Stomach (tissue), 19 donors: ENCODE measurements at places on chromosomes 5 and 9. TPM values are rescaled to one million over a fixed set of nuclear protein-coding genes. Genes with fewer than 3 reads are reported as not detected.

DNA sequence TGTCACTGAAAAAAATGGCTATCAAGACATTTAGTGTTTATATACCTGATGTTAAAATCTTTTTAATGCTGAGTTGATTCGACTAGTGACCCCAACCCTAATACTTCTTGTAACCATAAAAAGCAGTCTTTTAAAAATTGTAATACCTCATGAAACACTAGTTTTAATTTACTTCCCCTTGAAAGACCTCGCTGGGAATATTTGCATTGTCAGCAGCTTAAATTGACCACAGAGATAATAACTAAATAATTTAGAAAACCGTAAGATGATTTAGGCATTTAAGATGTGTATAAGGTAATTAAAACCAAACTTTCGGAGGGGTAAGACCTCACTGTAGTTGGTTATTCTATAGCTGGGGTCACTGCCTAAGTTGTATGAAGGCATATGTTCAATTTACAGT lies 89.8 kb downstream of the FGF10 start:
- no peaks in the 10 kb centered on the region for H3K36me3 ChIP-seq
- H3K27me3 ChIP-seq = no peaks in the 10 kb centered on the region
- DNase-seq = no peak
- no peaks in the 10 kb centered on the region for H3K4me1 ChIP-seq
- no peak overlapping the region for H3K27ac ChIP-seq

GRCh38 chr5:119312403-119312802 lies 43.4 kb upstream of the TNFAIP8 start:
- H3K27me3 ChIP-seq = no peaks in the 10 kb centered on the region
- peaks cover 33% of the 10 kb centered on the region for H3K4me1 ChIP-seq
- no peaks in the 10 kb centered on the region for H3K36me3 ChIP-seq
- no peak overlapping the region for H3K27ac ChIP-seq

GRCh38 chr5:60453186-60453976 lies 246.6 kb downstream of the DEPDC1B start:
- DNase-seq = no peak
- H3K27ac ChIP-seq = no peak overlapping the region
- no peak overlapping the region for H3K4me3 ChIP-seq
- H3K4me1 ChIP-seq = no peaks in the 10 kb centered on the region
- no peaks in the 10 kb centered on the region for H3K36me3 ChIP-seq
- no peaks in the 10 kb centered on the region for H3K27me3 ChIP-seq

GRCh38 chr5:102375272-102375671 lies 79.2 kb upstream of the SLCO4C1 start:
- H3K27ac ChIP-seq = no peak overlapping the region
- no peaks in the 10 kb centered on the region for H3K36me3 ChIP-seq
- H3K4me3 ChIP-seq = no peak overlapping the region
- H3K27me3 ChIP-seq = no peaks in the 10 kb centered on the region
- DNase-seq = no peak
- H3K4me1 ChIP-seq = no peaks in the 10 kb centered on the region

GRCh38 chr5:92599217-92599810 lies 981.7 kb downstream of the NR2F1-AS1 start:
- no peak overlapping the region for H3K27ac ChIP-seq
- H3K36me3 ChIP-seq = no peaks in the 10 kb centered on the region
- no peaks in the 10 kb centered on the region for H3K27me3 ChIP-seq
- DNase-seq = no peak
- H3K4me1 ChIP-seq = peaks cover 6% of the 10 kb centered on the region

- H3K4me3 ChIP-seq = no peak overlapping the region
- no peaks in the 10 kb centered on the region for H3K36me3 ChIP-seq
- no peak overlapping the region for H3K27ac ChIP-seq
Observed at GRCh38 chr5:127415034-127415433, 102.4 kb upstream of the PRRC1 start.

DNA sequence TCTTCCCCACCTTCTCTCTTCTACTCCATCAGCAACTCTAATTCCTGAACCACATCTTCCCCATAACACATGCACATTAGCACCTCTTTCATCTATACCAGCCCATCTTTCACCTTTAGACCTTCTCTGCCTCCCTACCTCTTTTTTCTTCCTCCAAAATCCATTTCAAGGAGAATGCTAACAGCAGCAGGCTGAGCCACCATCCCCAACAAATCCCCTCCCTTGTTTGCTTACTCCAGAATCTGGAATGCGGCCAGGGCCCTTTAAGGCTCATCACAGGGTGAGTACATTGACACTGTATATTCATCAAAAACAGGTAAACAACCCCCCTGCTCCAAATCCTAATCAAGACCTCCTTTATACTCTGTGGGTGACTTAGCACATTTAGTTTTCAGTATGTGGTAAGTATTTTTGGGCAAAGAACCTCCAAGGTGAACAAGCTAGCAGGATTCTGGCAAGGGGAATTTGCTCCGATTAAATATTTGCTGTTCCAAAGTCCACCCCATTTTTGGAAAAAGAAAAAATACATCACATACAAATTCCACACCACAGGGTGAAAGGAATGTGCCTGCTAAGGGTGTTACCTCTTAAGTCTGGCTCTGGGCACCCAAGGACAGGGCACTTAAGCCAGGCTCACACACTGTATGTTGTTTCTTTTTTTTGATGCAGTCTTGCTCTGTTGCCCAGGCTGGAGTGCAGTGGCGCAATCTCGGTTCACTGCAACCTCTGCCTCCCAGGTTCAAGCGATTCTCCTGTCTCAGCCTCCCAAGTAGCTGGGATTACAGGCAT lies 71.4 kb downstream of the SERINC5 start:
- no peaks in the 10 kb centered on the region for H3K36me3 ChIP-seq
- peak overlapping the region; percentile 86 for H3K27ac ChIP-seq
- H3K27me3 ChIP-seq = no peaks in the 10 kb centered on the region
- DNase-seq = peak; percentile 72
- H3K4me1 ChIP-seq = peaks cover 54% of the 10 kb centered on the region

DNA sequence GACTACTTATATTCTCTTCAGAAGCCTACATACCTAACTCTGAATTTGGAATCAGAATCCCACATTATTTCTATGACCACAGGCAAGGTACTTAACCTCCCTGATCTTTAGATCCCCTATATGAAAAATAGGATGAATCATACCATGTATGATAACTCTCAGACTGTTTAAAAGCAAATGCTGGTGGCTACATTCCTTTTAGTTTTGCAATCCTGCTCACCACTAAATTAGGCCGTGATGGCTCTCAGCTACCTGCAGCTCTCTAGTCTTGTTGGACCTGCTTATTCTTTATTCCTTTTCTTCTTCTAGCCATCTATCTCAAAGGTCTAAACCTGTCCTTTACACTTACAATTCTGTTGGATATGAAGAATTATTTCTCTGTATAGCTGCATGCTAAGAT lies 303.4 kb upstream of the ATP10B start:
- H3K27ac ChIP-seq = no peak overlapping the region
- no peaks in the 10 kb centered on the region for H3K27me3 ChIP-seq

DNA sequence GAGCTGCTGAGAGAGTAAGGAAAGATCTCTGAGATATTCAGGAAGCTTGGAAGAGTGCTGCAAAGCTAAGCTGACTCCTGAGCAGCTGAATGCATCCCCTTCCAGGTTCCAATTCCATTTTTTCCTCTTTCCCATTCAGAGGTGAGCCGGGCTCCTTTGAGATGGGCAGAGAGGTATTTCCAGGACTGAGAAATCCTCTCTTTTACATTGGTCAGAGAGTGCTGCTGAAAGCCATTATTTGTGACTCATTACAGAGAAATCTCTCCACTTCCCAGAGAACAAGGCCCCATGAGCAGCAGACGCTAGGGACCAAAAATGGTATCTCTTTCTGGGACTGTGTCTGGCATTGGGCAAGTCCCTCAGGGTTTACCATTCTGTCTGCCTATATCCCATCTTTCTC lies 3.7 kb downstream of the MCTP1 start:
- no peak overlapping the region for H3K27ac ChIP-seq
- no peak overlapping the region for H3K4me3 ChIP-seq
- H3K36me3 ChIP-seq = no peaks in the 10 kb centered on the region
- no peaks in the 10 kb centered on the region for H3K27me3 ChIP-seq

- peaks cover 29% of the 10 kb centered on the region for H3K4me1 ChIP-seq
- DNase-seq = no peak
- no peak overlapping the region for H3K4me3 ChIP-seq
- no peak overlapping the region for H3K27ac ChIP-seq
- H3K36me3 ChIP-seq = no peaks in the 10 kb centered on the region
- H3K27me3 ChIP-seq = no peaks in the 10 kb centered on the region
Observed at GRCh38 chr9:33435821-33436277, 11.5 kb downstream of the AQP3 start.

GRCh38 chr5:95619514-95620029 lies 315 bp upstream of the GPR150 start:
- peaks cover 32% of the 10 kb centered on the region for H3K4me1 ChIP-seq
- peak overlapping the region; percentile 84 for H3K27ac ChIP-seq
- peak overlapping the region; percentile 87 for H3K4me3 ChIP-seq
- peaks cover 3% of the 10 kb centered on the region for H3K27me3 ChIP-seq
- H3K36me3 ChIP-seq = no peaks in the 10 kb centered on the region
- DNase-seq = no peak

DNA sequence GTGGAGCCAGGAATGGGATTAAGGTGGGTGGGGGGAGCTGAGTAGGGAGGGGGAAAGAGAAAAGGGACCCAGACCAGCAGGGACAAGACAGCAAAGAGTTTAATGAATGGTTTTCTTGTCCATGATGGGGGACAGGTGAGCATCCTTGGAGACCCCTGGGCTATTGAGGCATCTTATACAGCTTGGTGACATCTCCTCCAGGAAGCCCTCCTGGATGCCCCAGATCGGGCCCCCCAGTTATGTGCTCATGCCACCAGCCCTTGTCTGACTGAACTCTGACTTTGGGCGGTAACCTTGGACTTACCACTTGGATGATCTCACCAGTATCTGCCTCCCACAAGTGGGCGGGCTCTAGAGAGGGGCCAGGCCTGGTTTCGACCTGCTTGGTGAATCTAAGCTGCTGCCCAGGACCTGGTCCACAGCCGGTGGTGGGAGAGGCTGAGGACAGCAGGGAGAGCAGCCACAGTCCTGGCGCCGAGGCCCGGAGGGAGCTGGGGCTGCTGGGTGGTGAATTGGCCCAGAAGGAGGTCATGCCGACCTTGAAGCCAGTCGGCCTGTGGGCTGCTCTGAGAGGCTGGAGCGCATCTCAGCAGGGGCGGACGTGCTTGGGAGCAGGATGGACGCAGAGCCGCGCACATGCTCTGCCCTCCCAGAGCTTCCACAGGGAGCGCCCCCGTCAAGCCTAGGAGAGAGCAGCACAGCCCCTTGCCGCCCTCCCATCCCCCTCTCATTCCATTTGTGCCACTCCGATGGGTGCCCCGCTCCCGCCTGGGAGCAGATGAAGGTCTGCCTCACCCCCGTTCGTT lies 36.2 kb downstream of the UNC5A start:
- H3K4me1 ChIP-seq = no peaks in the 10 kb centered on the region
- H3K4me3 ChIP-seq = no peak overlapping the region
- H3K27ac ChIP-seq = no peak overlapping the region
- no peaks in the 10 kb centered on the region for H3K36me3 ChIP-seq
- DNase-seq = no peak
- peaks cover 95% of the 10 kb centered on the region for H3K27me3 ChIP-seq

DNA sequence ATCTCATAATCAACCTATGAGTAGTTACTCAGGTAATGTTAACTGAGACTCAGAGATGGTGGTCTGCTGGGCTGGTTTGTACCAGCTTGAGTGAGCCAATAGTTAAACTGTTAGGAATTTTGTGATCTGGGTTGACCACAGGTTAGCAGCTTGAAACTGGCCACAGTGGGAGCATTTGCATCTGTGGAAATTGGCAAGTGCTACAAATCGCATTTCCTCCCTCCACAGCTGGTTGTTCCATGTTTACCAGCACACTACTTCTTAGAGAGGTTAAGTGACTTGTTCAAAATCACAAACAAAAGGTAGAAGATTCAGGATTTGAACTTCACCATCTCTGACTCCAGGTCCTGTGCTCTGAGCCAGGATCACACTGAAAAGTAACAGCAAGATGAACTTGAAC lies 446.9 kb upstream of the CLINT1 start:
- H3K27ac ChIP-seq = no peak overlapping the region
- H3K4me3 ChIP-seq = no peak overlapping the region
- H3K27me3 ChIP-seq = no peaks in the 10 kb centered on the region
- no peak for DNase-seq
- H3K4me1 ChIP-seq = no peaks in the 10 kb centered on the region

DNA sequence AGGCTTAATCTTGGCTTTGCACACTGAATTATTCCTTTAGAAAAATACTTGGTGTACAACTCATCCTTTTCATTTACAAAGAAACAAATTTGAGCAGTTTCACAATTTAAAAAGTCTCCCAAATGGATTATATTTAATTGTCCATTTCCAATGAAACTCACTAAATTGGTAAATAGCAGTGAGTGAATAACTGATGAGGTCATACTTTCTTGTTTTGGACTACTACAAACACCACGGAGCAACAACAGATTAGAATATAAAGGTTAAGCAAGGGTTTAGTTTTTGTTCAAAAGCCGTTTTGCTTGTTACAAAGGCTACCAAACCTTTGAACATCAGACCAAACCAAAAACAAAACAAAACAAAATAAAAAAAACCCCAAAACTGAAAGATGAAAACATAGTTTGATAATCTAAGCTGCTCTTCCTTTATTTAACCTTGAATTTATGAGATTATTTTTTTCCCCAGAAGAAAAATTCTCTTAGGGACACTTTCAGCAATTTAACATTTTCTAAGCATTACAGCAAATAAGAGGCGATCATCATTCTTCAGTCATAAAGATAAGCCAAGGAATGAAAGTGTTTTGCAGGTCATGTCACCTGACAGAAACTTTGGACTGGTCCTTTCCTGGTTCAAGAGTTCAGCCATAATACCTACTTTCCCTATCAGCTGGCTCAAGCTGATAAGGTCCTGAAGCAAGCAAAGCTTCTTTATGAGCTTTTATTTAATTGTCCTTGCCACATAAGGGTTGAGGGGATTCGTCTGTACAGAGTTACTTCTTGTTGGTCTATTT lies 99.7 kb upstream of the CDKN2B start:
- H3K27me3 ChIP-seq = no peaks in the 10 kb centered on the region
- peak; percentile 81 for DNase-seq
- no peak overlapping the region for H3K4me3 ChIP-seq

DNA sequence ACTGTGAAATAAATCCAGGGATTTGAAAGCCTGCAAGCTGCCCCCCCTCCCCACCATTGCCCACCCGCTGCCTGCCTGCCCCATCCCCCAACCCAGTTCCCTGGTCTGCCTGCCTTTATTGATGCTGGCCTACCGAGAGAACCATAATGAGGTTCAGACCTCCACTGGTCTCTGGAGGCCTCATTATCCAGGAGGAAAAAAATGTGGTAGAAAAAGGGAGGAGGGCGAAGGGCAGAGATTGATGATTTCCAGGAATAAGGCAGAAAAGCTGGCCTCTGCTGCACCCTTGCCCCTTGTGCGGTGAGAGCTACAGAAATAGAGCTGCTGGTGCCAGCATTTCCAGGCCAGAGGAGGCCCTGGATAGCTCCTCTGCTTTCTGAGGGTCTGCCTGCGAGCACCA lies 216.1 kb downstream of the PAPPA start:
- H3K27me3 ChIP-seq = no peaks in the 10 kb centered on the region
- H3K36me3 ChIP-seq = no peaks in the 10 kb centered on the region
- H3K4me1 ChIP-seq = peaks cover 9% of the 10 kb centered on the region
- no peak overlapping the region for H3K4me3 ChIP-seq
- DNase-seq = no peak
- no peak overlapping the region for H3K27ac ChIP-seq

Gene PELO
- 12.8 TPM for total RNA-seq

Gene CA9
- 239 TPM for total RNA-seq

Gene CXCL14
- 27.9 TPM for total RNA-seq

Gene AFAP1L1
- total RNA-seq = 3.8 TPM

Gene ANKRD31
- total RNA-seq = not detected

Gene LURAP1L
- total RNA-seq = 19.3 TPM

Gene NUTM2F
- not detected for total RNA-seq

Gene ST6GALNAC4
- total RNA-seq = 4.5 TPM

Gene FGF18
- not detected for total RNA-seq

Gene BOD1
- 8.2 TPM for total RNA-seq

Gene CTNND2
- total RNA-seq = 2.6 TPM
